ENCODE measurements at places on chromosomes 2 and 18.

- DNase-seq: no peak
Measured at GRCh38 chr2:44055229-44055628, 59.4 kb upstream of the LRPPRC start.

- no peak for DNase-seq
Measured at GRCh38 chr18:73235921-73236320, 368.1 kb upstream of the NETO1 start.

- DNase-seq: no peak
Measured at GRCh38 chr18:6942742-6943141, 174.9 kb downstream of the LAMA1 start.

DNA sequence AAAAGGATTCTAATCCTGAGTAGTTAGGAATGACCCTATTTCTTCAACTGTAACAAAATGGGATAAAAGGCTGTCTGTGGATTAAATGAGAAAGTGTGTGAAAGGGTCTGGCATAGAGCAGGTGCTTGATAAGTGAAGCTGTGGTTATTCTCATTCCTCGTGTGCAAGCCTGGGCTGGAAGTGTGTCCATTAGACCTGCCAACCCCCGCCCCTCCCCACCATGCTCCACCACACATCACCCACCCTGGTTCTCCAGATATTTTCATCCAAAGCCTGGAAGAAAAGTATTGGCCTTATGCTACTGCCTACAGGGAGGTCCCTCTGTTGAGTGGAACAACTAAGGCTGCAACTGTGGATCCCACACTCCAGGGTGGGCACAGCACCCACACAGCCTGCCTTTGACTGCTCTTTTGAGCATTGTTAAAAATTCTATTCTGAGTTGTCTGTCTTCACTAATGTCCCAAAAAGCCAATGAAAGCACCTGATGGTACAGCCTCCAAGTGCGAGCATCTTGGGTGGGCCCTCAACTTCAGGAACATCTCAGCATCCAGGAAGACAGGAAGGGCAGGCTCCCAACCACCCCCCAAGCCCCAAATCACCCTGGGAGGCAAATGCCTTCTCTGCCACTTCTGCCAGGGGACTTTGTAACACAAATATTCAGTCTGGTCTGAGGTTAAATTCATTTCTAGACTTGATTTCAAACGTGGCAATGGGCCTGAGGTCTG, 102.8 kb upstream of the PPP1CB start:
- no peak for DNase-seq

GRCh38 chr2:233706720-233707119, 6.0 kb upstream of the UGT1A5 start:
- no peak for DNase-seq

DNA sequence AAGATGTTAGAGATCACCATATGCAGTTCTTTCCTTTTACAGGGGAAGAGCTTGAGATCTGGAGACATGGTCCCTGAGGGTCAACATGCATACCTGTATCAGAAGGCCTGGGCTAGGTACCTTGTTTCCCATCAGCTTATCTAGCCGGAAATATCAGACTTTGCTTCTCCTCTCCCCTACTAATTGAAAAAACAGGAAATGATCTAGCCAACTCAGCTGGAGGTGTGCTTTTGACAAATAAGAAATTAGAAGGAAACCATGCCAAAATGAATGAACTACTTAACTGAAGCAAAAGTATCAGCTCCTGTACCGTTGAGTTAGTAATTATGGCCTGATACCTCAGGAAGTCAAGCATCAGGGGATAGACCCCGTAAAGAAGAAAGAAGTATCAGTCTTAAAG, 20.4 kb downstream of the PKP4 start:
- DNase-seq: no peak

DNA sequence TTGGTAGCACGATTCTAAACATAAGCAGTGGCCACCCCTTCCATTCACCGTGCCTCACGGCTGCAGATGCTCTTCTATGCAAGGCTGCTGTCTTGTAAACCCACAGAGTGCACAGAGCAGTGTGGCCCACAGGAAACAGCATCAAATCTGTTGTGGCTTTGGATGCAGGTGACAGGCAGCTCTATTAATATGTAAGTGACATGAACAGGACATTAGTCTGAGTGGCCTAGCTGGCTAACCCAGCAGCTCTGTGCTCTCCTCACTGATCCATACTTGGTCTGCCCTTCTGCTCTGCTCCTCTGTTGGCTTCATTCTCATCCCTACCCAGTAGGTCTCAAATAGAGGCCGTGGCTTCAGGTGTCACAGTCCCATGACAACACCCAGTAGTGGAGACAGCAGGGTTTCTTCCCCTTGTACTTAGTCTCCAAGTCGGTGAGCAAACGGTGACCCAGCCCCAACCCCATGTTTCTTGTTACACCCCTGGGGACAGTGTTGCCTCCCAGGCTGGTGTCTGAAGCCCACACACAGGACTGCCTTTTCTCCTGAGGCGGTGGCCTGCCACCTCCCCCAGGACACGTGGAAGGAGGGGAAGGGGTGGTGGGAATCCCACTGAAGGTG, 5.8 kb downstream of the SH3RF3 start:
- no peak for DNase-seq

GRCh38 chr18:37497853-37498518, 67.6 kb downstream of the CELF4 start:
- no peak for DNase-seq

DNA sequence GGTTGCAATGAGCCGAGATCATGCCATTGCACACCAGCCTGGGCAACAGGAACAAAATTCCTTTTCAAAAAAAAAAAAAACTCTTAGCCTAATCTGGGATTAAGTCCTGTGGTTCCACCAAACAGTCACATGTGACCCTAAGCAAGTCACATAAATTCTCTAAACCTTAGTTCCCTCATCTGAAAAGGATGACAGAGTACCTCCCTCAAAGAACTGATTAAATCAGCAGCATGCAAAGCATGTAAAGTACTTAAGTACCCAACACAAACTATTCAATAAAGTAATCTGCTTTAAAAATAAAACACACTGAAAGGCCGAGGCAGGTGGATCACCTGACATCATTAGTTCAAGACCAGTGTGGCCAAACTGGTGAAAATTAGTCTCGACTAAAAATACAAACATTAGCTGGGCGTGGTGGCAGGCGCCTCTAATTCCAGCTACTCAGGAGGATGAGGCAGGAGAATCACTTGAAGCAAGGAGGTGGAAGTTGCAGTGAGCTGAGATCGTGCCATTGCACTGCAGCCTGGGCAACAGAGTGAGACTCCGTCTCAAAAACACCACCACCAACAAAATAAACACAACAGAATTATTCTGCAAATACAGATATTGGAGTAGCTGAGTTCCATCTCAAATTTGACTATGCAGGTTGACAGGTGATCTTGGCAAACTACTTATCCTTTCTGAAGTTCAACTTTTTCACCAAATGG, 7.0 kb downstream of the USP34 start:
- DNase-seq: no peak

- DNase-seq: no peak
Measured at GRCh38 chr2:42171396-42171980, 2.3 kb downstream of the EML4 start.

DNA sequence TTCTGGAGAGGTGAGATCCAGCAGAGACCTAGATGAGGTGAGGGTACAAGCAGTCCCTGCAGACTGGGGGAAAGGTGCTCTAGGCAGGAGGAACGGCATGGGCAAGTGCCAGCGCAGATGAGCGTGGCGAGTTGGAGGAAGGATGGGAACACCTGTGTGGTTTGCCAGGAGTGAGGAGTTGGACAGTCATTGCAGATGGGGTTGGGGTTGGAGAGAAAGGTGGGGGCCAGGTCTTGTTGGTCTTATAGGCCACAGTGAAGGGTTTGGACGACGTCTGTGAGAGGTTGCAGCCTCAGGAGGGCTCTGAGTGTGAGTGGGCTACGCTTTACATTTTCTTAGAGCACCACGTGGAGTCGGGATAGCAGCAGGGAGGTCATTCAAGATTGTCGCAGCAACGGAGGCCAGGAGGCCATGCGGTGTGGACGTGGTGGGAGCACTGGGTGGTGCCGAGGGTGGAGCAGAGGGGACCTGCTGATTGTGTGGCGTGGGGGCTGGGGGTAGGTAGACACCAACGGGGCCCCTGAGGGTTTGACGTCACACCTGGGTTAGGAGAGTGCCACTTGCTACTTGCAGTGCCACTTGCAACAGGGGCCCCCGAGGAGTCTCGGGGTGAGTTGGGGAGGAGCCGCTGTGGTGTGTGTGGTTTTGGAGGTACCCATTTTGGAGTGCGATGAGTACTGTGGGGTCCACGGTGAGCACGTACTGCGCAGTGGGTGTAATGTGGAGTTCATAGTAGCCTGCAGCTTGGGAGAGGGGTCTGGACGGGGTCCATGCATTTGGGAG, 66.2 kb downstream of the LPIN1 start:
- DNase-seq: no peak

DNA sequence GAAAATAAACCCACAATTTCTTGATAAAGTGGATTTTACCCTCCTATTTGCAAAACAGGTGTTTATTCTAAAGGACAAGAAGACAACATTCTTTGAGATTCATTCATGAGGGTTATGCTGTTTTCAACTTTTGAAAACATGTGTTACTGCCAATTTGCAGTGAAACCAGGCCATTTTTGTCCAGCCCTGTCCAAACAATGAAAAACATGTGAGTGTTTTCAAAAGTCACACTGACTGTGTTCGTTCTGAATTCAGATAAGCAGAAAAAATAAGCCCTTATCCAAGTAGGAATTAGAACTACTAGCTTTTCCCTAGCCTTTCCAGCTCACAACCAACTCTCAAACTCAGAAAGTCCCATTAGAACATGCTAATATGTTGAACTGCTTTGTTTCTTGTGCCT, 148.1 kb upstream of the PID1 start:
- DNase-seq: no peak

- DNase-seq: no peak
Measured at GRCh38 chr2:9778012-9778411, 65.3 kb upstream of the TAF1B start.

GRCh38 chr2:30710016-30710415, 97.2 kb downstream of the CAPN13 start:
- no peak for DNase-seq

Measured in GM04504 (cell line).